Left kidney (tissue), 8 donors: ENCODE measurements at places on chromosomes 4 and X.

DNA sequence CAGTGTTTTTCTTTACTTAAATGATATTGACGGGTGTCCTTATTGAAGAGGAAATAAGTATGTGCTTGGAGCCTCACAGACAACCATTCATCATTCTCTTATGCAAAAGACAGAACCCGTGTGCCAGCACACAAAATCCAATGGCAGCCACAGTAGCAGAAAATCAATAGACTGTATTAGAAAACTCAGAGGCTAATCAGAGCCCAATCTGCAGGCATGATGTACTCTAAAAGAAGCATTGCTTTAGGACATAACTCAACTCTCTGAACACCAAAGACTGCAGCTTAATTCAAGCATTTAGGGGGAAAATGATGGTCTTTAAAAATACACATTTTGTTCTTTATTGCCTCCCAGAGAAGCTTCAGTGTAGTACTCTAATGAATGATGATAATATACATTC, 476.9 kb downstream of the PDHA2 start:
- no peak for DNase-seq

- DNase-seq, result no peak
Measured at GRCh38 chr4:83108101-83108861, 6.2 kb downstream of the PLAC8 start.

DNA sequence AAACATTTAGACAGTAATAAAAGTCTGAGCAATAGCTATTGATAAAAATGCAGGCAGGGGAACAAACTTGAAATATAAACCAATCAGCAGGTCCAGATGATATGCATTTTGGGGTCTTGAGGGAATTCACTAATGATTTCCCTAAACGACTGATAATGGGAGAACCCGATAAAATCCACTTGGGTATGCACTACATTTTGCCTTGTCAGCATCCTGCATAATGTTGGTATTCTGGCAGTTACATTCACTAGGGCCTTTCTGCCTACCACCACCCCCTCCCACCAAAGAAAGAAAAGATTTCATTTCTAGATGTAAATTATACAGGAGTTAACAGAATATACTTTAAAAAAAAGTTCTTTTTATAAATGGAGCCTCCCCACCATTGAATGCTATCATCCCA, 63.5 kb upstream of the IL1RAPL2 start:
- no peak for DNase-seq

DNA sequence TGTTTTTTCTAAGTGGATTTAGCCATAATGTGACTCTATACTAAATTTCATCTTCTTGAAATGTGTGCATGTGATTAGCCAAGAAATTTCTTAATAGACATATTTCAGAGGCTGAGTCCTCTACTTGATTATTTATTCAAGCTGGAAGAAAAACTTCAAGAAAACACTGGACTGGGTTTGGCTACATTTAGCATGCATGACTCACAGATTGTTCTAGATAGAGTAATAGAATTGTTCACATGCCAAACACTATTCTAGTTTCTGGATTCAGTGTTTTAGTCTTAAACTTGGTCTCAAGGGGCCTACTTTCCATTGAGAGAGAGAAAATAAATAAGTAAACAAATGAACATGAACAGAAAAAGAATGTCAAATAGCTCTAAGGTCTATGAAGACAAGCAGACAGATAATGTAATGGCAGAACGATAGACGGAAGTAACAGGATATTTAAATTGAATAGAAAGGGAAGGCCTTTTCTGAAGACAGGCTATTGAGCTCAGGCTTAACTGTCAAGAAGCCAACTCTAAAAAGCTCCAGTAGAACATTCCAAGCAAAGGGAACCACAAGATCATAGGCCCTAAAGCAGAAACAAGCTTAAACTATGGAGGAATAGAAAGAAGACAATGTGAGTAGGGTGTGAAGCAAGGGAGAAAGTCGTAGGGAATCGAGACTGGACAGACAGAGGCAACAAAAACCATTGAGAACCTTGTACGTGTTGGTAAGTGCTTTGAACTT, 104.6 kb downstream of the TMEM144 start:
- no peak for DNase-seq

- DNase-seq, result no peak
Measured at GRCh38 chr4:139559089-139559479, 3.1 kb upstream of the SETD7 start.

DNA sequence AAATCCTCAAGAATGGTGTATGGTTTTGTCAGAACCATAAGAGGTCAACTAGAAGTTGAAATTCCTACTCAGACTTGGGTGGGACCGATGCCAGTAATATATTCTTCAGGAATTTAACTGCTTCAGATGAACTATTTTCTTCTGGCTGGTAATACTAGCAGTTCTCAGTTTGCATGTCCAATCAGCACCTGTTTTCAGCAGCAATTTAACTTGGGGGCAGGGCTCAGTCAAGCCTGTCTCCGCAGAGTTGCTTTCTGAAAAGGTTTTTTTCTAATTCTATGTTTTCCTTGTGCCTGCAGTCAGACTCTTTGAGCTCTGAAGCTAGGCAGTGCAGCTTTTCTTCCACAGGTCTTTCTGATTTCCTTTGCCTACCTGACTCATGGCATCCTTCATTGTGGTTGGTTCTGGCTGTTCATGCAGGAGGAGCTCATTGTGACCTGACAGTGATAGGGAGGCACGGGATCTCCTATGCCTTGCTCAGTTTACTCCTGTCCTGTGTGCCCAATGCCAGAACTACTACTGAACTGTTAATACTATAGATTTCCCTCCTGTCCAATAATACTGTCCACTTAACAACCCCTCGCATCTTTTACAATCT, 17.3 kb upstream of the FMR1 start:
- peak; percentile 43 for DNase-seq

DNA sequence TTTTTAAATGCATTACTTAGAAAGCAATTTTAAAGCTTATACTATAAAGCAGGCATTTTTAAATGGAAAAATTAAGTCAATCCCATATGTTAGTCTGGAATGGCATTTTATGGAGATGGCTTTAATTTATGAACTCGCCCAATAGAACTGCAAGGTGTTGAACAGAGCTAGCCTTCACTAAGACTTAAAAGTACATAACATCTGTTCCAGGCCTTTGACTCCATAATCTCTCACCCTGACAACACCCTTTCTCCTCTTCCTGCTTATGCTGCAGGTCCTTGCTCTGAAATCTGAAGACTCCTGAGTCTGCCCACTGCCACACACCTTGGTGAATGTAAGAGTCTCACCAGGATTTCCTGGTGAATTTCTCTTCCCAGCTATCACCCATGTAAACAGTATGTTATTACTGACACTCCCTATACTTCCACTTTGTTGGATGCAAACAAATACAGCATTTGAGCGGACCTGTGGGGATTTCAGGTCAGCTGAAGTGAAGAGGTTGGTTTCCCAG, 17.7 kb upstream of the SLC39A8 start:
- no peak for DNase-seq

- DNase-seq, result peak; percentile 51
Measured at GRCh38 chr4:141132709-141133145, 542 bp downstream of the RNF150 start.

- no peak for DNase-seq
Measured at GRCh38 chrX:8848441-8848840, 47.3 kb upstream of the FAM9A start.

DNA sequence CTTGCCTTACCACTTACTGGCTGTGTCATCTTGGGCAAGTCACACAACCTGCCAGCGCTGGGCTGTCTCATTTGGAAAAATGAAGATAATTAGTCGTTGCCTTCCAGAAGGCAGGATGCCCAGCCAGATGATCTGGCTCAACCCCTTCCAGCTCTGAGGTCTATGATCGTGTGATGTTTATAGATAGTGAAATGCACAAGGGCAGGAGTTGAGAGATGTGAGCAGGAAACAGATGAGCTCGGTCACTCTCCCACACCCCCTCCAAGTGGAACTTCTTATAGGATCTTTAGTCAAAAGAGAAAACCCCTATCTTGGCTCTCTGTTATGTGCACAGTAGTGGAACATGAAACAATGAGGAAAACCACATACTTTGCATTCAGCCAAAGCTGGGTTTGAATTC, 336.8 kb upstream of the PPARGC1A start:
- DNase-seq, result no peak

- no peak for DNase-seq
Measured at GRCh38 chr4:123662827-123663226, 266.2 kb downstream of the SPRY1 start.

DNA sequence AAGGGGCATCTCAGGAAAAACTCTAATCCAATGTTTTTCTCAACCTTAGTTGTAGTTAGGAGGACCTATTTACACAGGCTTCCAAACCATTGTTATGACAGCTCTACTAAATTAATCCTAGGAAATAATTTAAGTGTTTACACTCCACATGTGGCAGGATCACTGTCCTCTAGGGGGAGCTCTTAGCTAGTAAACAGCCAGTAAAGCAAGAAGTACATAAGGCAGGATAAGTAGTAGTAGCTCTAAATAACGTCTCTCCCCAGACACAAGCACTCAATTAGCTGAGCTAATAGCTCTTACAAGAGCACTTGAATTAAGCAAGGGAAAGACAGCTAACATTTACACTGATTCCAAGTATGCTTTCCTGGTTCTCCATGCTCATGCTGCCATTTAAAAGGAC, 37.3 kb downstream of the NUDT11 start:
- no peak for DNase-seq

GRCh38 chr4:133493776-133494175, 344.7 kb downstream of the PCDH10 start:
- DNase-seq, result no peak

DNA sequence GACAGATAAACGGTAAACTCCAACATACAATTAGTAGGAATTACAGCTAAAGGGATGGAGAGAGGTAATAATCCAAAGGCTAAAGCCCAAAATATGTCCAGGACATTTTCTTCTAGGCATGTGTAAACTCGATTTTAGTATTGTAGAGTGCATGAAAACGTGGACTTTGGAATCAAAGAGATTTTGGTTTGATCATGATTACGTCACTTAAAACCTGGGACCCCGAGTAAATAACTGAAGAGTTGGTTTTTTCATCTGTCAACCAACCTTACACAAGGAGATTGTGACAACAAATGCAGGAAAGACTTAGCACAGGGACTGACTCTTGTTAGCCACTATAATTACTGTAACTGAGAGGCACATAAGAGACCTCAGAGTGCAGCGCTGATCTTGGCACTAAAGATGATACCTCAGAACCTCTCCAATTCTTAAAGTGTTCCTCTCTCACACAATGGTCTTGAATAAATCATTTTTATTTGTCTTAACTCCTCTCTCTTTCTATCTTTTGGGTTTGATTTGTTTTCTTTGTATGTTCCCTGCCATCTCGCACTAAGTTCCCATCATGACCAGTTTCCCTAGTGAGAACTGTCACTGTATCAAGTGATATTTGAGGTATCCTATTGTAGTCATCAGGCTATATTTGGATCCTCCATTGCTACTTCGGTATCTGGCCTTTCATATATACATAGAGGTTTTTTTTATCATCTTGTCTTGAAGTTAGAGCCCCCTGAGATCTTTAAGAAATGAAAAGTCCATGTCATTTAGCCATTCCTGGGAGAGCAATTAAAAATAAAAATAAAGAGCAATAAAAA, 32.2 kb upstream of the MSL3 start:
- no peak for DNase-seq

DNA sequence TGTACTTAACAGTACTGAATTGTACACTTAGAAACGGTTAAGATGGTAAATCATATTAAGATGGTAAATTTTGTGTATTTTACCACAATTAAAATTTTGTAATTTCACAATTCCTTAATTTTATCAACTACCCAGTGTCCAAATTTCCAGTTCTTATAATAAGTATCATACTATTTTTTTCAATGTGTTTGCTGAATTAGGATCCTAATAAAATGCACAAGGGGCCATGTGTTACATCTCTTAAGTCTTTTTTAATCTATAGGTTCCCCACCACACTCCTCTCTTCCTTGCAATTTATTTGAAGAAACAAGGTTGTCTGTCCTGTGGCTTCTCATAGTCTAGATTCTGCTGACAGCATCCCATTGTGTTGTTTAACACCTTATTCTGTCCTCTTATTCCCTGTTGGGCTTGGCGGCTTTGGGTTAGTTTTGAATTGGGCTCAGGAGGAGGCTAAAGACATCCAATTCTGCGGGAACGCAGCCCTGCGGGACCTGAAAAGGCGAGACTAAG, 533 bp upstream of the SYAP1 start:
- DNase-seq, result no peak

GRCh38 chrX:69538321-69538876, 34.3 kb downstream of the NALF2 start:
- no peak for DNase-seq
